Activated CD8-positive, alpha-beta memory T cell treated with anti-CD3 and anti-CD28 coated beads for 1 hour (primary cell): ENCODE measurements at places on chromosomes 11 and 22.

DNA sequence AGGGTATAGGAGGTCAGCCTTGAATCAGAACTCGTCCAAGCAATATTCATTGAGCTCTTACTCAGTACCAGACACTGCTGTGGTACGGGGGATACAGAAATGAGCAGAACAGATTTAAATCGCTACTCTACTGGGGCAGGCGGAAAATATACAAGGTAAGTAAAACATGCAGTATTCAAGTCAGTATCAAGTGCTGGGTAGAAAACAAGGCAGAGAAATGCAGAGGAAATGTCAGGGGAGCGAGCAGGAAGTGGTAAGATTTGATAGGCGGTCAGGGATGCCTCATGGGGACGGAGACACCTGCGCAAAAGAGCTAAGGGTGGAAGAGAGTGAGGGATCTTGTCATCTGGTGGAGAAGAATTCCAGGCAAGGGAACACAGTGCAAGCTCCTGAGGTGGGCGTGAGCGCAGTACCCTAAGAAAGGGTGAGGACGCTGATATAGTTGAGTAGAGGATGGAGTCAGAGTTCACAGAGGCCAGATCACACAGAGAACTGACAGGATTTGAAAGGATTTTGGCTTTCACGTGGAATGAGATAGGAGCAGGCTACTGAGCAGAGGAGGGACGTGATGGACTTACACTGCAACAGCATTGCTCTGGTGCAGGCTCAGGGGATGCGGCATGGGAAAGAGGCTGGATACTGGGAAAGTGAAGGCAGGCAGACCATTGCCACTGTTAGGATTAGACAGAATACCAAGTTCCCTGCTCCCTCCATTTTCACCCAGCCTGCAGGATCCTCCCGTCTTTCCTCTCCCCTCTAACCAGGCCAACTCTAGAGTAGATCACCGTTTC, 35.8 kb downstream of the SC5D start:
- no peak for DNase-seq

GRCh38 chr22:40920526-40920925, 30.7 kb upstream of the RBX1 start:
- no peak for DNase-seq

GRCh38 chr11:1000357-1001278, 35.9 kb downstream of the MUC6 start:
- no peak for DNase-seq

- DNase-seq: no peak
Measured at GRCh38 chr11:131447898-131448297, 77.5 kb downstream of the NTM start.

DNA sequence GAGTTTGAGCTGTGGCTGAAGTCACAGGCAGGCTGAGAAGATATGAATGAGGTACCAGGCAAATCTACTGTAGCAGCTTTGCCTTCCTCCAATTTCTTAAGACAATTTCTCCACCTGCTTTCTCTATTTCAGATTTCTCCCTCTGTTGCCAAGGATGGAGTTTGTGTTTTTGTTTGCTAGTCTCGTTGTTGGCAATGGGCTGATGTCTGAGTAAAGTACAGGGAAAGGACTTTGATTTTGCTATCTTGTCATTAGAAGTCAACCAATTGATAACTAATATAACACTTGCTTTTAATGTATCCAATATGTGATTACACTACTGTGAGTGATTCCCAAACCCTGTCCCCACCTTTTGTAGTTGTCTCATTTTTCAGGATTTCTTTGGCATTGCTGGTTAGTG, 40.1 kb upstream of the RRAS2 start:
- no peak for DNase-seq

- no peak for DNase-seq
Measured at GRCh38 chr22:29797351-29797750, 30.2 kb downstream of the UQCR10 start.

- no peak for DNase-seq
Measured at GRCh38 chr22:26669060-26669481, 11.7 kb downstream of the MIAT start.
